Activated naive CD4-positive, alpha-beta T cell treated with anti-CD3 and anti-CD28 coated beads for 36 hours (primary cell): ENCODE measurements at places on chromosomes 4 and X.

DNA sequence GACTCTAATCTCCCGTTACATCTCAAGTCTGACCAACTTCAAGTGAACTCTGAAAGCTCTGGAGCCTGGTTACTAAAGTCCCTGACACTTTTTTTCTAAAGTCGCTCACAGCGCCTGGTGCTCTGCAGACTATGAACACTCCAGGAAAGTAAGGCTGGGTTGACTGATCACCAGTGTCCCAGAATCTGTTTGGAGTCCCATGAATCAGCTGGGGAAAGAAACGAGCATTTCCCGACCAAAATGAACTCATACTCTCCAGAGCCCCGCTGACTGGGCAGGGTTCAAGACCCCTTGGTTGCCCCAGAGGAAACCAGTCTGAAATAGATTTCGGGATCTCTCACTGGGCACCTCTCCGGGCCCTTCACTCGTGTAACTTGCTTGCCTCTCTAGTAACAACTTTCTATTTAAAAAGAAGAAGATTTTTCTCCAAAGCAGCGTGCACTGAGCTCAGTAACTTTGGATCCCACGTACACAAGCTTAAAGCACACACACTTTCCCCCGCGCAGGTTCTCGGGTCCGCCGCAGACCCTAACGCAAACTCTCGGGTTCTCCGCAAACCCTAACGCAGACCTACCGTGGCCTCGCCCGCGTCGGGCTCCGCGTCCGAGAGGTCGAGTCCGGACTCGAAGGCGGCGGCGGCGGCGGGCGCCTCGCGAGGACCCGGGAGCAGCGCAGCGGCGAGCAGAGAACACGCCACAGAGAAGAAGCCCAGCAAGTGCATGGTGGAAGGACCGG lies 964 bp downstream of the VEGFC start:
- H3K4me3 ChIP-seq: peak overlapping the region; percentile 6
- no peak overlapping the region for H3K27ac ChIP-seq
- no peak for DNase-seq

GRCh38 chr4:152992027-152992426 lies 55.9 kb downstream of the FHDC1 start:
- no peaks in the 10 kb centered on the region for H3K36me3 ChIP-seq
- no peaks in the 10 kb centered on the region for H3K4me1 ChIP-seq

DNA sequence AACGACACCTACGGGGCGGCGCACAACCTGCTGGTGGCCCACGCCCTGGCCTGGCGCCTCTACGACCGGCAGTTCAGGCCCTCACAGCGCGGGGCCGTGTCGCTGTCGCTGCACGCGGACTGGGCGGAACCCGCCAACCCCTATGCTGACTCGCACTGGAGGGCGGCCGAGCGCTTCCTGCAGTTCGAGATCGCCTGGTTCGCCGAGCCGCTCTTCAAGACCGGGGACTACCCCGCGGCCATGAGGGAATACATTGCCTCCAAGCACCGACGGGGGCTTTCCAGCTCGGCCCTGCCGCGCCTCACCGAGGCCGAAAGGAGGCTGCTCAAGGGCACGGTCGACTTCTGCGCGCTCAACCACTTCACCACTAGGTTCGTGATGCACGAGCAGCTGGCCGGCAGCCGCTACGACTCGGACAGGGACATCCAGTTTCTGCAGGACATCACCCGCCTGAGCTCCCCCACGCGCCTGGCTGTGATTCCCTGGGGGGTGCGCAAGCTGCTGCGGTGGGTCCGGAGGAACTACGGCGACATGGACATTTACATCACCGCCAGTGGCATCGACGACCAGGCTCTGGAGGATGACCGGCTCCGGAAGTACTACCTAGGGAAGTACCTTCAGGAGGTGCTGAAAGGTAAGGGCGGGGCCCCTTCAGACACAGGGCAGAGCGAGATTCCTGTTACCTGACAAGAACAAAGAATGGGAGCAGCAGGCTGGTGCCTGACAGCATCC lies 11.7 kb downstream of the RPL9 start:
- H3K36me3 ChIP-seq: peaks cover 21% of the 10 kb centered on the region
- peak; percentile 74 for DNase-seq
- no peak overlapping the region for H3K27ac ChIP-seq
- H3K4me1 ChIP-seq: peaks cover 22% of the 10 kb centered on the region
- no peaks in the 10 kb centered on the region for H3K27me3 ChIP-seq
- H3K4me3 ChIP-seq: peak overlapping the region; percentile 32

DNA sequence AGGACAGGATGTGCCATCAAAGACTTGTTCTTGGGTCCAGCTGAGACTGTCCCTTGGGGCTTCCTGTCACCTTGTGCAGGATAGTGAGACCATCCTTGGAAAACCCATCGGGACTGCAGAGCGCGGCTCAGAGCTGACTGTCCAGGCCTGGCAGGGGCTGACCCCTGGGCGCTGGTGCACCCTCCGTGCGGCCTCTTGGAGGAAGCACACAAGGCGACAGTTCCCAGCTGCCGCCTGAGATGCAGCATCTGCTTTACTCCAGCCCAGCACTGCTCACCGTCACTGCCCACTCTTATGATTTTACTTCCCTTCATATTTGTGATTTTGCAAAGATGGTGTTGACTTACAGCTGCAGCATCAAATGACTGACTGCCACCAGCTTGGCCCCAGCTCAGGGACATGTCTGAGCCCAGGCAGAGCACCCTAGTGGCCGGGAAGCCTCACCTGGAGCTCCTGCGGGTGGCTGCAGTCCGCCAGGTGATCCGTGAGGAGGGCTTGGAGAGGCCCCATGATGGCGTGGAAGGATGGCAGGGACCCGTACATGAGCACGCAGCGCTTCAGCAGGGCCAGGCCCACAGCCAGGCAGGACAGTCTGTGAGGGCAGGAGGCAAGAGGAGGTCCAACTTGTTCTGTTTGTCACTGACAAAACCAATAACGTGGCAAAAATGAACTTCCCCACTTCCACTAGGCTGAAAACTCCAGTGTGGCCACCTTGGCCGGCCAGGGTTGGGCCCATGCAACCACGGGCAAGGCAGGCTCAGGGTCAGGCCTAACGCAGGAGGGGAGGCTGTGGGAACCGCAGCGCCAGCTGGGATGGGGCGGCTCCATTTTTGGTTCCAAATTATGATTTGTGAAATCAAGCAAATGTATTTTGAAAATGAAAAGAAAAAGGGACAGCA lies 21.8 kb downstream of the NOP14 start:
- peaks cover 28% of the 10 kb centered on the region for H3K4me1 ChIP-seq
- peaks cover 51% of the 10 kb centered on the region for H3K36me3 ChIP-seq
- no peak overlapping the region for H3K4me3 ChIP-seq
- no peaks in the 10 kb centered on the region for H3K27me3 ChIP-seq

GRCh38 chrX:113743069-113743468 lies 840.8 kb upstream of the HTR2C start:
- no peaks in the 10 kb centered on the region for H3K27me3 ChIP-seq
- no peak overlapping the region for H3K4me3 ChIP-seq

GRCh38 chrX:11756354-11757318 lies 1.4 kb upstream of the MSL3 start:
- H3K4me1 ChIP-seq: peaks cover 11% of the 10 kb centered on the region
- peaks cover 15% of the 10 kb centered on the region for H3K36me3 ChIP-seq
- no peaks in the 10 kb centered on the region for H3K27me3 ChIP-seq
- DNase-seq: peak; percentile 17

- no peak overlapping the region for H3K4me3 ChIP-seq
- no peak overlapping the region for H3K27ac ChIP-seq
- H3K4me1 ChIP-seq: no peaks in the 10 kb centered on the region
- no peak for DNase-seq
- H3K36me3 ChIP-seq: no peaks in the 10 kb centered on the region
Observed at GRCh38 chrX:136319600-136319999, 18.8 kb downstream of the ADGRG4 start.

DNA sequence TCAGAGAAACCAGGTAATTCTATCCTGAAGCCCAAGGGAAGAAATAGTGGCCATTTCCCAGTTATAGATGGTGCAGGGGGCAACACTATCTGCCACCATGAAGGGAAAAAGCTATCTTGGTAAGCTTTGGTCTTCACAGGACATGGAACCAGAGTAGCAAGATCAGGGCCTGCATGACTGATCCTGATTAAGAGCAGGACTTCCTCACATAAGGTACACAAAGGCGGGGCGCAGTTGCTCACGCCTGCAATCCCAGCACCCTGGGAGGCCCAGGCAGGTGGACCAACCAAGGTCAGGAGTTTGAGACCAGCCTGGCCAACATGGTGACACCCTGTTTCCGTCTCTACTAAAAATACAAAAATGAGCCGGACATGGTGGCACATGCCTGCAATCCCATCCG lies 148.4 kb upstream of the USP9X start:
- H3K36me3 ChIP-seq: no peaks in the 10 kb centered on the region
- DNase-seq: no peak

DNA sequence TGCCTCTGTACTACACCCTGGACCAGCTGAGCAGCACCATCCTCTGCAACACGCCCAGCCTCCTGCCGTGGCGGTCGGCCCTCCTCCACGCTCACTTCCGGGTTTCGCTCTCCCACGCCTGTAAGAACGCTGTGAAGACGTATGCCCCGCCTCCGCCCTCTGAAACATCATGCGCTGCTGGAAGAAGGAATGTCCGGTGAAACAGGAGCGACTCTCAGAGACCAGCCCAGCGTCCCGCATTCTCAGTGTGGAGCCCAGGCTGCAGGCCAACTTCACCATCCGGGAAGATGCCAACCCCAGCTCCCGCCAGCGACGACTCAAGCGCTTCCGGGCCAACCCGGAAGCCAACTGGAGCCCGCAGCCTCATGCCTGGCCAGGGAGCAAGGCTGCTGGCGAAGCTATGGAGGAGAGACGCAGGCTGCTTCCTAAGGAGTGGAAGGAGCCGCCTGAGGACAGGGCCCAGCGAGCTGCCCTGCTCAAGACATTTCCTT lies 186.1 kb upstream of the SLITRK2 start:
- no peaks in the 10 kb centered on the region for H3K4me1 ChIP-seq
- H3K27me3 ChIP-seq: no peaks in the 10 kb centered on the region
- H3K36me3 ChIP-seq: no peaks in the 10 kb centered on the region
- H3K4me3 ChIP-seq: no peak overlapping the region

GRCh38 chr4:89254847-89255246 lies 52.8 kb downstream of the GPRIN3 start:
- H3K27ac ChIP-seq: no peak overlapping the region
- peaks cover 1% of the 10 kb centered on the region for H3K36me3 ChIP-seq
- H3K27me3 ChIP-seq: no peaks in the 10 kb centered on the region
- peaks cover 55% of the 10 kb centered on the region for H3K4me1 ChIP-seq
- no peak overlapping the region for H3K4me3 ChIP-seq
- DNase-seq: peak; percentile 47

GRCh38 chrX:1502241-1502640 lies 34.7 kb downstream of the P2RY8 start:
- H3K27me3 ChIP-seq: no peaks in the 10 kb centered on the region
- no peak for DNase-seq
- no peak overlapping the region for H3K4me3 ChIP-seq
- peaks cover 13% of the 10 kb centered on the region for H3K36me3 ChIP-seq
- H3K4me1 ChIP-seq: peaks cover 37% of the 10 kb centered on the region

DNA sequence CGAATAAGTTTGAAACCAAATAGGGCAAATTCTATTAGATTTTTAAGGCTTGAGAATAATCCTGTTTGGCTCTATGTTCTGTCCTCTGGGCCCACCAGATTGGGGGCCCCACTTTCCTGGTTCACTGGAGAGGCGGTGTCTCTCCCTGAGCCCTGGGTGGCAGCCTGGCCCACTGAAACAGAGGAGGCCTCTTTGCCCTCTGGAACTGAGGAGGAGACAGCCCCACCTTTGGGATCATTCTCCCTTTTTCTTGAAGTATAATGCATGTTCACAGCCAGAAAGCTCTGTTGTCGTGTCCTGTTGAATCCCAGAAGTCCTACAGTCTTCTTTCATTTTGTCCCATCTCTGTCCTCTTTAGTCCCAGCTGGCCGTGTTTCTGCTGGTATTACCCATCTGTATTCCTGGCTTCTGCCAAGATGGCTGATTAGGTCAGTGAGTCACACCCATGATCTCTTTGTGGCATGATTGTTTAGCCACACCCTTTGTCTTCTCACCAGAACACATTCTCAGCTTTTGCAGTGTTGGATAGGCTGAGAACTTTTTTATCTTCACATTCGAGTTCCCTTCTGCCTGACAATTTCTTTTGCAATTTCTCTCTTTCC lies 8.1 kb upstream of the TBC1D25 start:
- H3K4me1 ChIP-seq: peaks cover 10% of the 10 kb centered on the region
- H3K36me3 ChIP-seq: peaks cover 13% of the 10 kb centered on the region

- H3K36me3 ChIP-seq: no peaks in the 10 kb centered on the region
- no peak overlapping the region for H3K27ac ChIP-seq
- peaks cover 7% of the 10 kb centered on the region for H3K4me1 ChIP-seq
- DNase-seq: no peak
- no peak overlapping the region for H3K4me3 ChIP-seq
Observed at GRCh38 chr4:185642907-185643306, 107.6 kb upstream of the PDLIM3 start.

- no peaks in the 10 kb centered on the region for H3K4me1 ChIP-seq
- no peak for DNase-seq
- H3K36me3 ChIP-seq: peaks cover 3% of the 10 kb centered on the region
- H3K4me3 ChIP-seq: no peak overlapping the region
- no peak overlapping the region for H3K27ac ChIP-seq
Observed at GRCh38 chr4:155339588-155339987, 37.2 kb downstream of the MAP9 start.

DNA sequence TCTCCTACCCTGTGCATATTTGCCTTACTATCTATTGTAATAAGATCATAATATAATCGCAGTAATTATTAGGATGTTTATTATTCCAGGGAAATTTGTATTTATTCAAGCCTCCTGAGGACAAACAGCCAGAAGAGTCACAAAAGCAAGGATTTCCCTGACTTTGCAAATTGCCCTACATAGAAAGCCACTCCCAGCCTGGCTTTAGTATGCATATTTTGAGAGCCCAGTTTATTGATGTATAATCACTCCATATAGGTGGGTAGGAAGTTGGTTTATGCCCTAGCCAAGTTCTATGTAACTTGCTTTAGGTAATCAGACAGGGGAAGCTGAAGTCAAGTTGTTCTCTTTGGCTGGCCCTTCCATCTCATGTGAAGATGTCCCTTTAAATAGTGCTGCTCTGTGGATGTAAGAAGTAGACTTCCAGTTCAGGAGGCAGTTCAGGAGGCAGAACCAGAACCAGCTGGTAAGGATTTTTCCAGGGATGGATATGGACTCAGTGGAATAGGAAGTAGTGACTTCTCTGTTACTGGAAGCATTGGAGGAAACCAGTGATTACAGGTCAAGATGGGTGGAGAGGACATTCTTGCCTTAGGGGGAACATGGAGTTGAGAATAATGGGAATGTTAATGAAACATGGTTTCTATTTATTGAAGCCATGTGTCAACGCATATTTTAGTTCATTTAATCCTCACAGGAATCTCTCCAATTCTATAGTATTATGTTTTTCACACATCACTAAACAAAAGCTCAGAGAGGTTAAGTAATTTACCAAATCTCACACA lies 70.5 kb upstream of the KIT start:
- H3K27me3 ChIP-seq: peaks cover 9% of the 10 kb centered on the region
- no peak overlapping the region for H3K4me3 ChIP-seq
- H3K27ac ChIP-seq: no peak overlapping the region
- H3K4me1 ChIP-seq: no peaks in the 10 kb centered on the region
- no peaks in the 10 kb centered on the region for H3K36me3 ChIP-seq

DNA sequence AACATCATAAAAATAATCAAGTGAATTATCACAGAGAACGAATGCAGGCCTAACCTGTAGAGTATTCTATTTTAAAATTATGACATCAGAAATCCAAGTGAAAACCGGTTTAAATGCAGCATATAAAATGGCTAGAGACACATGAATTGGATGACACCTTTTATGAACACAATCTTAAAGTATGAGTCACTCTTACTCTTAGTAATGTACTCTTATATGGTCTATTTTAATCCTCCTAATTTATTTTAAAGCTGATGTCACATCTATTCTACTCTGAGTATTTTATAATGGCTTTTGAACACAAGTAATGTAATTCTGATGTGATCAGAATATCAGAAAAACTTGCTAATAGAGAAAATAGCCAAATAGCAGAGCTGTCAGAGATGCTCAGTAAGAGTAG lies 161.4 kb upstream of the RADX start:
- DNase-seq: no peak
- H3K27me3 ChIP-seq: no peaks in the 10 kb centered on the region
- H3K4me3 ChIP-seq: no peak overlapping the region
